ENCODE measurements at places on chromosomes 6 and 20. TPM values are rescaled to one million over a fixed set of nuclear protein-coding genes. Genes with fewer than 3 reads are reported as not detected.
A peak's percentile ranks its signal among the peaks of the same experiment; 100 is the strongest.

DNA sequence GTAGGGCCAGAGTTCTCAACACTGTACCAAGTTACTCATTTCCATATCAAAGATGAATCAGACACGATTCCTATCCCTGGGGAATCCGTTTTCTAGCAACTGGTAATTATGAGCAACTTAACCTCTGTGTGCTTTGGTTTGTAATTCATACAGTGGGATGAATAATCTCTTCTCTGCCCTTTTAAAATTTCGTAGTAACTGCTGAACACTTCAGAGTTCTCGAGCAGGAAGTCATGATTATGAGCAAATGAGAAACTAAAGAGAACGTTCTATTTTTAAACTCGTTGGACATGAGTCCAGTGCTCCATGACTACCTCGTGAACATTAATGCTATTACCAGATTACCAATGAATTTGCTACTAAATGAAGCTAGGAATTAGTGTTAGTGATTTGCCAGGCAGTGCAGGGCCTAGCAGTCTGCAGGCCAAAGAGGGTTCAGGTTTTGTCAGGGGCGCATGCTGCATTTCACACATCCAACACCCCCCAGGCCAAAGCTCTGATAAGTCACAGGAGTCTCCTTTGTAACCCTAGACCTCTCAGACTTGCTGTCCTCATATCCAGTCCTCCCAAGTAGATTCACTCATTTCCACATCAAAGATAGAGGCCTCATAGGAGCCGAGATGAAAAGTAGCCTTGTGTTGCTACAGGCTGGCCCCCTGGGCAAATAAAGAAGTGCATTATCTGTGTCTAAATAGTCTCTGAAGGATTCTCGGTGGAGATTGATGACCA lies 45.8 kb upstream of the VSTM2L start:
- no peak for DNase-seq

The SPAG4 gene
- polyA plus RNA-seq, result 4.9 TPM

GRCh38 chr20:16419138-16419715 lies 154.0 kb downstream of the KIF16B start:
- DNase-seq, result no peak

- DNase-seq, result no peak
These were observed 7.3 kb downstream of the PSORS1C2 start for GRCh38 chr6:31131595-31131994.

The BPI gene
- polyA plus RNA-seq, result 0.09 TPM

GRCh38 chr20:48709744-48710143 lies 118.1 kb downstream of the PREX1 start:
- no peak for DNase-seq

DNA sequence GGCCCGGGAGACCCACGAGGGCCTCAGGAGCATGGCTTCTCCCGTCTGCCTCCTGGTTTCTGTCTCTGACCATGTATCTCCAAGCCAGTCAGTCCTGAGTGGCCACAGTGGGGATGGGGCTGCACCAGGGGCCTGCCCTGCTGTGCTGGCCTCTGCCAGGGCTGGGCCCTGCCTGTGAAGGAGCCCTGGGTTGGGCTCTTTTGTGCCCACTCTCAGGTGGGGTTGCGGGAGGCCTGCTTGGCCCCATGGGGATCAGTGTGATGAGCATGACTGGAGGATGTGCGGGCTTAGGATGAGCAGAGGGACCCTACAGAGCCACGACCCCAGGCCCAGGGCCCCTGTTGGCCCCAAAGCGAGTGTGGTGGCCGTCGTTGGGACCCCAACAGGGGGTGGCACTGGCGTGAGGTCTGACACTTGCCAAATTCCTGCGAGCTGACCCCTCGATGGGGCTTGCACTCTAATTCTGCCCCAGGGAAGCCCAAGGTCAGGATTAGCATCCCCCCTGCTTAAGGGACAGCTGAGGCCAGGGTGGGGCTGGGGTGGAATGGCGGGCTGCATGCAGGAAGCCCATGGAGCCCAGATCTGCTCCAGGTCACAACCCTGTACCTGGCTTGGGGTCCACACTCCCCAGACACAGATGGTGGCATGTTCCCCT lies 90.0 kb upstream of the BHLHE23 start:
- no peak for DNase-seq

DNA sequence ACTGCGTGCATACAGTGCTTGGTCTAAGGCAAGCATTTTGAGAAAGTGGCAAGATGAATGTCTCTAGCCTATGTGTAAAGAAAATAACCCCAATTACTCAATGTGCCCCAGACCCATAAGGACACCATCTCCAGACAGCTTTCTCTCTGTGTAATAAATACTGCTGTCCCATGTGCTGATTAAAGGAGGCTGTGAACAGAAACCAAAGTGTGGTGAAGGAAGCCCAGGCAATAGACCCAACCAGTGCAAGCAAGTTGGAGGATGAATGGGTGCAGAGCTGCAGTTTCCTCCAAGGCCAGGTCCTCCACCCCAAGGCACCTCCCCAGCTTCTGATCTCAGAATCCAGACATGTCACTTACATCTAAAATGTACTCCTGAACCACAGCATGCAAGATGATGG lies 60.6 kb downstream of the TRAM2 start:
- DNase-seq, result no peak

DNA sequence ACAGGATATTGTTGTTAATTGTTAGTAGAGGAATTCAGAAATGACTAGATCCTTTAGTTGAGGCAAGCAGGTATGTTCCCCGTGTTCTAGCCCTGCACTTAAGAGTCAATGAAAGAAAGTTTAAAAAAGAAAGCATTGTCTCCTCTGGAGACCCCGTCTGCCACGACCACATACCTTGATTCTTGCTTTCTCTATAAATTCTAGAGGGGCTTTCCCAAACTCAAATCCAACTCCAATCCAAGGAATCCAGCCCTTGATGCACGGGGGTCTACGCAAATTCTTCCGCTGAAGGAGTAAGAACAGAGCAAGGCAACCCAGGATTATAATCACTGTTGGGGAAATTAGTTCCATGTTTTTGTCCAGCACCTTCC lies 401 bp downstream of the CYP39A1 start:
- peak; percentile 26 for DNase-seq

GRCh38 chr6:159110748-159111147 lies 58.5 kb upstream of the FNDC1 start:
- DNase-seq, result no peak

DNA sequence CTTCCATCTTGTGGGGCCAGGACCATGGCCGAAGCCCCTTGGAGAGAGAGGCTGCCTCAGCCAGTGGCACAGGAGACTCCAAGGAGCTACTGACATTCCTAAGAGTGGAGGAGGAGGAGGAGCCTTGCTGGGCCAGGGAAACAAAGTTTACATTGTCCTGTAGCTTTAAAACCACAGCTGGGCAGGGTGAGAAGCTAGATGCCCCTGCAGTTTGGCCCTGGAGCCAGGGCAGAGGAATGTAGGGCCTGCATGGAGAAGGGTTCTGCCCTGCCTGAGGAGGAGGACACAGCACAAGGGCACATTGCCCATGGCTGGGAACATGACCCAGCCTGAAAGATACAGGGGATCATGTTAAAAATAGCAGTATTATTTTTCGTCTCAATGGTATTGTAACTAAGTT lies 37.4 kb downstream of the PLCG1 start:
- no peak for DNase-seq

The OLIG3 gene
- polyA plus RNA-seq, result not detected

GRCh38 chr6:33822575-33823395 lies 19.0 kb upstream of the MLN start:
- no peak for DNase-seq

The SEL1L2 gene
- 0.38 TPM for polyA plus RNA-seq

The FAM162B gene
- 16.1 TPM for polyA plus RNA-seq

GRCh38 chr6:42901538-42901957 lies 14.3 kb upstream of the PTCRA start:
- peak; percentile 75 for DNase-seq

GRCh38 chr6:5497896-5498578 lies 236.7 kb downstream of the FARS2 start:
- no peak for DNase-seq

GRCh38 chr6:19210849-19211590 lies 626.1 kb upstream of the ID4 start:
- no peak for DNase-seq

DNA sequence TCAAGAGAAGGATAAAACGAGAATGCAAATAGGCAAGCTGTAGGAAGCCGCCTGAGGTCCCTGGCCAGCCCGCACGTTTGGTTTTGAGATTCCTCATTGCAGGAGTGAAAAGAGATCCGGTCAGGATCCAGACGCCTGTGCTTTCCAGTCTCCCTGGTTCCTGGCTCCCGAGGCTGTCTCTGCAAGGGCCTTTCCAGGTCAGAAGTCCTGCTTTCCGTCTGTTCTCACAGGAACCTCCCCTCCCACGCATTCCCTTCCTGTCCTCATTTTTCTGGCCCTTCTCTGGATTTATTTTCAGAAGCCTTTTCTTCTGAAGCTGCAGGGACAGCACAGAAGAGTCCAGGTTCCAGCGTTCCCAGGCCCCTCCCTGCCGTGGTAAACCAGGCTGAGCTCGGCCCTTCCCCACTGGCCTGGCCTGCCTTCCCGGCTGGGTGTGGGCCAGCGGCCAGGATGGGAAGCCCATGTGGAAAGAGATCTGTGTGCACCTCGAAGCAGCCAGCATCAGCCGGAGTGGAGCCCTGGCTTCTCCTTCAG lies 54.0 kb downstream of the TMEM242 start:
- no peak for DNase-seq

The MOCS1 gene
- 20.4 TPM for polyA plus RNA-seq

DNA sequence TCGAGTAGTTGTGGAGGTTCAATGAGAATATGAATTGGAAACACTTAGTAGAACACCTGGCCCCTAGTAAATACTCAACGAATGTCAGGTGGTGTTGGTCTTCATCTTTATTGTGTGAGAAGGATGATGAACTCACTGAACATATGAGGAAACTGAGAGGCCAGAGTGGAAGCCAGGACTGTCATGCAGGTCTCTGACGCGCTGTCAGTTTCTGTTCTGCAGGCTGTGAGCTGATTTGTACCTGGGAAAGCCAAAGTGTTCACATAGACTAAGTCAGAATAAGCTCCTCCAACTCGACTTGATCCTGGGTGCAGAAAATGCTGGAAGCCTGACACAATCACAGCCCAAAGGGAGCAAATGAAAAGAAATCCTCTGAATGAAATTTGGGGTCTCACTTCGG lies 222.2 kb downstream of the LY86 start:
- DNase-seq, result no peak

DNA sequence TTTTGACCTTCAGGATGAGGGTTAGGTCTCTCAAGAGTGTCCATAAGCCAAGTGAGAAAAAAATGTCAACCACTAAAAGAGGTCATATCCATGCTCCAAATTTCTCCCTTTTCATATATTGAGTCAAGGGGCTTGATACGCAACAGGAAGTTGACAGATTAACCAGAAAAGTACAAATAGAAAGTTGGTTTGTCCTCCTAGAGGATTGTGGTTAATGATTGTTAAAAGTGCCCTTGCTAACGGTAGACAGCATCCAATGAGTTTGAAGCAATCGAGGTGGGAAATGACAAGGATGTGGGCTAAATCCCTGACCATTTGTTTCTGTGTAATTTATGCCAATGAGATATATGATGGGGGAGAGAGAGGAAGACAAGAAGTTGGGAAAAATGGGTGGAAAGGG lies 18.1 kb upstream of the HBS1L start:
- DNase-seq, result no peak

DNA sequence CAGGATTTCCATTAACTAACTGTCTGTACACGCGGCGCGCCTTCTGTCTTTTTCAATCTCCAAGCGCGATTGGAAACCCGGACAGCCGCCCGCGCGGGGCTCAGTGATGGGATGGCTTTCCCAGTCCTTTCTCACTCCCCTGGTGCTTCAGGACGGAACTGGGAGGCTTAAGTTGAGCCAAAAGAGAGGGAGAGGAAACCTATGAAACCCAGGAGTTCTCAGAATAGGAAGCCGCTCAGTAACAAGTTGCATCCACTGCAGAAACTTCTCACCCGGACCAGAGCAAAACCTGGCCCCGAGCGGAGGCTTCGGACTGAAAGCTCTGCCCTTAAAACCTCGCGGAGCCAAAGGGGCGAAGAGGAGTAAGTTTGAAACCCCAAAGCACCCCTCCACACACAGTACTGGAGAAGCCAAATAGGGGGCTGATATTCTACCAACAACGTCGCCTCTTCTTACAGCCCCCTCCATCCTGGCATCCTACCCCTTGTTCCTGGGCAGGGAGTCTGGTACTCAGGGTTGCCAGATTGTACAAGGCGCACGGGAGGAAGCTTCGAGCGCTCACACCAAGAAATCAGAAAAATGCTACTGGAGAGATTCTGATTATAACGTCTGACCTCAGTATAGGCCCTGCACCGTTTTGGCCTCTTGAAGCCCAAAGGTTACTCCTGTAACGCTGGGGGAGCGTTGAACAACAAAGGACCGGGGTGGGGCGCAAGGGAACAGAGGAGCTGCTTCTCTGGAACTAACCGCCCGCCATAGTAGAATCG lies 906 bp upstream of the COL12A1 start:
- no peak for DNase-seq

The BPIFA1 gene
- not detected for polyA plus RNA-seq

DNA sequence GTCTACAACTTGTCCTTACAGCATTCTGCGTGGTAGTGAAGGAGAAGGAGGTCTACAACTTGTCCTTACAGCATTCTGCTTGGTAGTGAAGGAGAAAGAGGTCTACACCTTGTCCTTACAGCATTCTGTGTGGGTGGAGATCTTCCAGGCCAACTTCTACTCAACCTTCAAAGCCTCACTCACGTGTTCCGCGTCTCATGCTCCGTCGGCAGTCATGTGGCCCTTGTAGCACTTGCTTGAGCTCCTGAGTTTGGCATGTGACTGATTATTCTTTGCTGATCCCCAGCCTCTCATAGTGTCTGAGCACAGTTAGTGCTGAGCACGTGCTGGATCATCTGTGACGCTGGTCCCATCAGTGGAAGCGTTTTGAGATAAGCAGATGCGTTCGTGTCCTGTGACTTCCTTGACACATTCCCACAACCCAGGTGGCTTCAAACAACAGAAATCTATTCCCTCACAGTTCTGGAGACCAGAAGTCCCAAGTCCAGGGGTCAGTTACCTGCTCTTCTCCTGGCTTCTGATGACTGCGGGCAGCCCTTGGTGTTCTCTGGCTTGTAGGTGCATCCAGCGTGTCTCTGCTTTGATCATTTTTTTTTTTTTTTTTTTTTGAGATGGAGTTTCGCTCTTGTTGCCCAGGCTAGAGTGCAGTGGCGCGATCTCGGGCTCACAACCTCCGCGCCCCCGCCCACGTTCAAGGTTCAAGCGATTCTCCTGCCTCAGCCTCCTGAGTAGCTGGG lies 2.6 kb downstream of the SS18L1 start:
- DNase-seq, result no peak

GRCh38 chr20:59451066-59451630 lies 150.7 kb downstream of the EDN3 start:
- no peak for DNase-seq

GRCh38 chr6:14153228-14153627 lies 35.7 kb downstream of the CD83 start:
- no peak for DNase-seq

GRCh38 chr20:35883336-35883777 lies 70.9 kb downstream of the SCAND1 start:
- DNase-seq, result no peak

The DEF6 gene
- 7.8 TPM for polyA plus RNA-seq

GRCh38 chr6:15293674-15294073 lies 47.8 kb downstream of the JARID2 start:
- no peak for DNase-seq

- no peak for DNase-seq
These were observed 177.3 kb downstream of the LRFN2 start for GRCh38 chr6:40409716-40410397.

Measured in urinary bladder (tissue), 4 donors.